ENCODE measurements at places on chromosomes 6 and 20.

GRCh38 chr20:57985278-57985677 is 243.2 kb downstream of the ANKRD60 start:
- DNase-seq: no peak

DNA sequence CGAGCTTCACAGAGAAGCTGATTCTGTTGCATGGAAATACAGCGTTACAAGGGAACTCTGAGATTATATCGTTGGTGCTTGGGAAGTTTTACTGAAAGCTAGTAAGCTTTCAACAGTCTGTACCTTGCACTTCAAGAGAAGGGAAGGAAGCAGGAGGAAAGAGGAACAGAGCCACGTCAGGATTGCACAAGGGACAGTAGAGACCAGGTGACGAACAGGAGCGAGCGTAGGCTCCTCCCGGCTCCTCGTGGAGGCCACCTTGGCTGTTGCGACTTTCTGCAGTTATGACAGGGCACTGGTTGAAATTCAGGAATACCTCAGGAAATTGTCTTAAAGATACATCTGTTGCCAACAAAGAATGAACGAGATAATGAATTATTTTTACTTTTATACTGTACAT is 18.8 kb downstream of the RTF2 start:
- no peak for DNase-seq

DNA sequence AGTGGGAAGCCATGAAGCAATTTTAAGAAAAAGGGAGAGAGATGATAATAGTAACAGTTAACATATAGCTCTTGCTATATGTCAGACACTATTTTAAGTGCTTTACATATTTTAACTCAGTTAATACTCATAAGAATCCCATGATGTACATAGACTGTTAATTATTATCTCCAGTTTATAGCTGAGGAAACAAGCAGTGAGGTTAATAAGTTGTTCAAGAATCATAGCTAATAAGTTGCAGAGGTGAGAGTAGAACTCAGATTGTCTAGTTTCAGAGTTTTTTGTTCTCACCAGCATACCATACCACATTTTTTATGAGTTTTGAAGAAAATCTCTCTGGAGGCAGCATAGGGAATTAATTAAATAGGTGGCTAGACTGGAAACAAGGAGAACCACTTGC is 144.6 kb upstream of the MMS22L start:
- DNase-seq: no peak

GRCh38 chr6:107539409-107539808 is 49.5 kb downstream of the SOBP start:
- DNase-seq: no peak

GRCh38 chr20:58086763-58087561 is 141.5 kb downstream of the ANKRD60 start:
- DNase-seq: peak; percentile 28

- DNase-seq: peak; percentile 59
Observed at GRCh38 chr6:125789576-125790357, 993 bp upstream of the NCOA7 start.

GRCh38 chr20:37333848-37334318 is 12.1 kb upstream of the SRC start:
- DNase-seq: no peak

GRCh38 chr6:27617700-27618689 is 145.1 kb upstream of the ZNF184 start:
- DNase-seq: peak; percentile 79

DNA sequence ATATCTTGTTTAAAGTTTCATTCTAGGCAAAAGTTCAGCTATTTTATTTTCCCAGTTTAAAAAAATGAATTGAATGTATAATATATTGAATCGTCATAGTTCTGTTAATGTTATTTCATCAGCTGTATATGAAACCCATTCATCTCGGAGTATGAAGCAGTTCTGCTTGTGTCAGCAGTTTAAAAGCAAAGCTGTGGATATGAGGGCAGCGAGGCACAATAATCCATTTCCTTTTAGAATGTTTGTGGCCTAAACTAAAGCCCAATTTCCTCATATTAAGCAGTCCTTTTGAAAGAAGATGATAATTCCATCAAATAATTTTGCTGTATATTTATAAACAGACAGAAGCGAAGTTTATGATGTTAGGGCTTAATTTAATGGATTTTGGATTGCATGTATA is 300.1 kb downstream of the SAMD5 start:
- no peak for DNase-seq

DNA sequence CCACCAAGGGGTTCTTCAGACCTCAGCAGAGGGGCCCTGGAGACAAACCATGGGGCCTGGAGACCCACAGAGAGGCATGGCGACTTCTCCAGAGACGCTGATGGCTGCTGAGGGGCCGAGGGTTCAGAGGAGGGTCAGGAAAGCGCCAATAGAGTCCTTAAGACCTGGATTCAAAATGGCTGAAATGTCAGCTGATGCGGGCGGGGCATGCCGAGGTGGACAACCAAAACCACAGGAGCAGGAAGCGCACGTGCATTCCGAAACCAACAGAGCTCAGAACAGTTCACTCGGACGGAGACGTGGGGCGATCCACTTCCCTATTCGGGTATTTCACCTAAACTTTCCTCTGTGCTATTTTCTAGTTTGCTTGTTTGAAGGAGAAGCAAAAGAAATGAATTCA is 99.9 kb upstream of the RIN2 start:
- DNase-seq: no peak

DNA sequence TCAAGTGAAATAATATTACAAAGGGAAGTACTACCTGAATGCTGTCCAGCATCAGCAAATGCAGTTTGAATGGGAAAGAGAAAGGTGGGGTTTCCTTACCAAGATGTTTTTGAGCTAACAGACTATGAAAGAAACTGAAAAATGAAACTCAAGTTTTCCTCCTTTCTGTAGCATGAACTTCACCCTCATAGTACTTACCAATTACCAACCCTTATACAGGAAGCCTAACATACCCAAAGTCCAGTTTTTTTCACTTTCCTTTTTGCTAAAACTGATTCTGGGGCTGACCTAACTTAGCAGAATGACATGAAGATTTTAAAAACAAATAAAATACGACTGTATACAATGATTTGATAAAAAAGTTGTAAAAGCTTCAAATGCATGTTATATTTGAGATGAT is 5.2 kb downstream of the ZNFX1 start:
- DNase-seq: no peak

- DNase-seq: peak; percentile 70
Observed at GRCh38 chr6:40308533-40309306, 278.4 kb downstream of the LRFN2 start.

DNA sequence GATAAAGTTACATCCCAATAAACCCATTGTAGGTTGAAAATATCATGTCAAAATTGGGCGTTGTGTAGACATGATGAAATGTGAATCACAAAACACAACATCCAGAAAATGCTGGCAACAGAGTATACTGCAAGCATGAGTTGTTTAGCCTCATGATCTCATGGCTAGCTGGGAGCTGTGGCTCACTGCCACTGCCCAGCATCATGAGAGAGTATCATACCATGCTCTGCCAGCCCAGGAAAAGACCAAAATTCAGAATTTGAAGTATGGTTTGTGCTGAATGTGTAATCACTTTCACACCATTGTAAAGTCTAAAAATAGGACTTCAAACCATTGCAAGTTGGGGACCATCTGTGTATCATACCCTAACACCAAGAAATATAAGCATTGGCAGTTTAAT is 45.2 kb upstream of the SMAP1 start:
- DNase-seq: no peak

GRCh38 chr6:170174771-170175643 is 115.9 kb downstream of the DLL1 start:
- DNase-seq: no peak

DNA sequence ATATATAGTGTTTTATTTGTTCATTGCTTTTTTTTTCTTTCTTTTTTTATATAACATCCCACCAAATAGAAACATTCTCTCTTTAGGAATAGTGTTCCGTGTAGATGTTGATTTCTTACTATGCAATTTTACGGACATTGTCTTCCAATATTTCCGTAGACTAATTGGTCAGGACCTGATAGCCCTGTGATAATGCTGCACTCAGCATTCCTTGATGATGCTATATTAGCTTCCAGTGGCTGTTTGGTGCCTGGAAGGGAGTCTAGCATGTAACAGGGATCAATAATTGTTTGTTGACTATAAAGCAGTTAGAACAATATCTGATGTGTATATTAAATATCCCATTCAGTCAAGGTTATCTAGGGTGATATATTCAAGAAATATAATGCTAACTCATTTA is 6.7 kb upstream of the OR2W1 start:
- DNase-seq: no peak

- DNase-seq: no peak
Observed at GRCh38 chr6:84052204-84052882, 18.8 kb downstream of the MRAP2 start.

DNA sequence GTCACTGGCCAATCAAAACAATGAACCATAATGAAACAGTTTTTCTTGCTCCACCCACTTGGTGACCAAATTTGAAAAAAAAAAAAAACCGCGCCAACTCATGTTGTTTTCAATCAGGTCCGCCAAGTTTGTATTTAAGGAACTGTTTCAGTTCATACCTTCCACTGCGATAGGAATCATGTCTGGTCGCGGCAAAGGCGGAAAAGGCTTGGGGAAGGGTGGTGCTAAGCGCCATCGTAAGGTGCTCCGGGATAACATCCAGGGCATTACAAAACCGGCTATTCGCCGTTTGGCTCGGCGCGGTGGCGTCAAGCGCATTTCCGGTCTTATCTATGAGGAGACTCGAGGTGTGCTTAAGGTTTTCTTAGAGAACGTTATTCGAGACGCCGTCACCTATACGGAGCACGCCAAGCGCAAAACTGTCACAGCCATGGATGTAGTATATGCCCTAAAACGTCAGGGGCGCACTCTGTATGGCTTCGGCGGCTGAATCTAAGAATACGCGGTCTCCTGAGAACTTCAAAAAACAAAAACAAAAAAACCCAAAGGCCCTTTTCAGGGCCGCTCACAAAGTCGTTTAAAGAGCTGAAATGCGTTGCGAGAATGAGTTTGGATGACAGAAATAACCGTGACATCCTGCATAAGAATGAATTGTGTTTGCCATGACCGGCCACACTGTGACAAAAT is 16.7 kb downstream of the HFE start:
- peak; percentile 96 for DNase-seq

GRCh38 chr6:38797391-38797790 is 82.3 kb downstream of the DNAH8 start:
- no peak for DNase-seq

GRCh38 chr20:49268600-49269365 is 9.1 kb downstream of the ZNFX1 start:
- no peak for DNase-seq

- no peak for DNase-seq
Observed at GRCh38 chr6:26400626-26401025, 1.4 kb upstream of the BTN3A1 start.

- peak; percentile 37 for DNase-seq
Observed at GRCh38 chr6:153086225-153086990, 44.7 kb downstream of the RGS17 start.

- no peak for DNase-seq
Observed at GRCh38 chr20:10611357-10611756, 62.4 kb downstream of the JAG1 start.

GRCh38 chr6:169243186-169243585 is 10.5 kb downstream of the THBS2 start:
- no peak for DNase-seq

DNA sequence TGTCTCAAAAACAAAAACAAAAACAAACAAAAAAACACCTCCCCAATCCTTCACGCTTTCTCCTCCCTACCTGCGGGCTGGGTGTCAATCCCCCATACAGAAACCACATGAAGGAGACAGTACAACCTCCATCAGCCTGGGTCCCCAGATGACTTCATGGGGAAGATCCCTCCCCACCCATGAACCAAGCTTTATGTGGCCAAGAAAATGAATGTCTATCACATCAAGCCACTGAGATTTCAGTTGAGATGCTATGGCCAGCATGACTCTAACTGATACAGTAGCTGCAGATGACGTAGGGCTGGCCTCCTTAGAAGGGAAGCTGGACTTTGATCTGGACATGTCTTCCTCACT is 21.2 kb upstream of the BNIP5 start:
- peak; percentile 28 for DNase-seq

GRCh38 chr6:131778169-131778568 is 29.7 kb upstream of the ENPP1 start:
- no peak for DNase-seq

DNA sequence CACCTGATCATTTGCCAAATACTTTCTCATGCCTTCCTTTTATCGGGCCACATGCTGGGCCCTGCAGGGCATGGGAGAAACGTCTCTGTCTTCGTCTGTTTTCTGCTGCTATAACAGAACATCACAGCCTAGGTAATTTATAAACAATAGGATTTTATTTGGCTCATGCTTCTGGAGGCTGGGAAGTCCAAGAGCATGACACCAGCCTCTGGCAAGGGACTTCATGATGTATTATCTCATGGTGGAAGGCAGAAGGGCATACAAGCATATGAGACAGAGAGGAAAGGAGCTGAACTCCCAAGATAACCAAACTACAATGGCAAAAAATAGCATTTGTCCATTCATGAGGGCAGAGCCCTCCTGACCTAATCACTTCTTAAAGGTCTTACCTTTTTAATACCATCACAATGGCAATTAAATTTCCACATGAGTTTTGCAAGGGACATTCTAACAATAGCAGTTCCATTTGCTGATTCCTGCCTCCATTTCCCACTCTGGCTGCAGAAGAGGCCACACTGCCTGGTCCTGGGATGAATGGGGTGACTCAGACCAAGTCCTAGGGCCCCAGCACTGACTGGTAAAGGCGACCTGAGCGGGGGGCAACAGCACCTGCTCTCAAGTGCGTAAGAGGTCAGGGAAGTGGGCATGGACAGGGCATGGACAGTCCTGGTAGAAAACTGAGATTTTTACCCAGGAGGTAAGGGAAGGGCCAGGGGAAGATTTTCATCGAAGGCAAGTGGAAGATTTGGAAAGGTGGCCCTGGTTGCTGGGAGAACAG is 5.1 kb upstream of the ZBP1 start:
- no peak for DNase-seq

DNA sequence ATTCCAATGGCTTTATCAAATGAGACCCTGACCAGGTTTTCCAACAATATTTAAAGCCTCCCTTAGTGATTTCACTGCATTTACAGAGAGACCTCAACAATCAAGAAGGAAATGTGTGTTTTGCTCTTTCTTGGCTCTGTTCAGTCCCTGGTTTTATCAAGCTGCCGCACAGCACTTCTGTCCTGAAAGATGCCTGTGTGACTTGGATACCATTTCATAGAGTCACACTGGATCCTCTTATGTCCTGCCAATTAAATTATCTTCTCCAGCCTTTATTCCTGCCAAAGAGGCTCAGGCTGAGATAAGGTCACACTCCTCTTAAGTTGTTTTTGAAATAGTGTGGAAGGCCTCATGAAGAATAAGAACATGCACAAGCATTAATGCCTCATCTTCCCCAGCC is 197.0 kb upstream of the RNF217 start:
- no peak for DNase-seq

GRCh38 chr6:149566410-149567193 is 427 bp downstream of the GINM1 start:
- DNase-seq: peak; percentile 53

DNA sequence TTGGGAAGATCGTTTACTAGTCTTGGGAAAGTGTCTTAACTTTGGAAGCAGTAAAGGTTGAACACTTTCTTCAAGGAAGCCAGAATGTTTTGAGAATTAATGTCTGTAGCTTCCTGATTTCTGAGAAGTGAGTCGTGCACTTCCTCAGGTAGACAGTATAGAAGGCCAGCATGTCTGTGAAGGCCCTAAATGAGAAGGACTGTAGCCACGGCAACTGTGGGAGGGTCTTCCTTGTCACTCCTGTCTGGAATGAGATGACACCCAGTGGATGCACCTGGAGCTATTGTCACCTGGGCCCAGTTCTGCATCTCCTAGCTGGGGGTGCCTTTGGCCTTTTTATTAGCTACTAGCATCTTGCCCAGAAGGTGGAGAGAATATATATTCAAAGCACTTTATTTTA is 8.8 kb downstream of the STX16 start:
- DNase-seq: peak; percentile 39

GRCh38 chr20:62549499-62550086 is 73.8 kb upstream of the GATA5 start:
- no peak for DNase-seq
